ENCODE measurements at places on chromosomes 5 and 9.

DNA sequence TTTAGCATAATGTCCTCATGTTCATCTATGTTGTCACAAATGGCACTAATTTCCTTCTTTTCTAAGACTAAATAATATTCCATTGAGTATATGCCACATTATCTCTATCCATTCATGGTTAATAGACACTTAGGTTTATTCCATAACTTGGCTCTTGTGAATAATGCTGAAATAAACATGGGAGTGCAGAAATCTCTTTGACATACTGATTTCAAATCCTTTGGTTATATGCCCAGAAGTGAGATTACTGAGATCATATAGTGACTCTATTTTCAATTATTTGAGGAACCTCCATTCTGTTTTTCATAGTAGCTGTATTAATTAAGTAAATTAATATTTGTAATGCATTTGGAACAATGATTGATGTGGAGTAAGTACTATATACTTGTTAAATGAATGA lies 13.0 kb downstream of the SMIM3 start:
- DNase-seq = no peak

DNA sequence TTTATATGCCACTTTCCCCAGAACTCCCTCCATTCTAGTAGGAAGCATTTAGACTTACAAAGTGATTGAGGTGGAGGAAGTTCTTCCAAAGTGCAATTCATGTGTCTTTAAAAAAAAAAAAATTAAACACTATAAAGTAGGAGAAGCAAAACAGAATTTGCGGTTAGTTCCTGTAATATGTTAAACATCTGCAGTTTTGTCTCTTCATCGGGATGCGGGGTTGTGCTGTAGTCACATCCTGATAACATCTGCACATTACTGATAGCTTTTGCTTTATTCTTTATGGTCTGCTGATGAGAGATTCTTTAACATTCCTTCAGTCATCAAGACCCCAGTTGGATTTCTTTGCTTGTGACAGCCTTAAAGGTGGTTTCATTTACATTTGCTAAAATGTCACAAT lies 694.3 kb downstream of the NR2F1-AS1 start:
- no peak for DNase-seq

GRCh38 chr5:76223696-76224095 lies 140.5 kb downstream of the SV2C start:
- no peak for DNase-seq

DNA sequence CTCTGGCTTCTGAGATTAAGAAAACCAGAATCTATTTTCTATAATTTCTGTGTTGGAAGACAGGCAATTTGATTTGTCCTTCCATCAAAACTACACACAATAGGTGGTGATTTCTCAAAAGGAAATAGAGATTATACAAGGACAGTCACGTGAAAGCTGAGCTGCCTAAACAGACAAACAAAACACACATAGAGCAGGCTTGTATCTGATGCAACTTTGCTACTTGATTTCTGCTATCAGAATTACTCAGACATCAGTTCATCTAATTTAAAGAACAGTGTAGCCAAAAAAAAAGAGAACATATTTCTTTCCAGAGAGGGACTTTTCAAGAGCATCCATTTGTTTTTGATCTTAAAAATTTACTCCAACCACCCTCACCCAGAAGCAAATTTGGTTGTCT lies 2128.3 kb upstream of the C9orf72 start:
- no peak for DNase-seq

DNA sequence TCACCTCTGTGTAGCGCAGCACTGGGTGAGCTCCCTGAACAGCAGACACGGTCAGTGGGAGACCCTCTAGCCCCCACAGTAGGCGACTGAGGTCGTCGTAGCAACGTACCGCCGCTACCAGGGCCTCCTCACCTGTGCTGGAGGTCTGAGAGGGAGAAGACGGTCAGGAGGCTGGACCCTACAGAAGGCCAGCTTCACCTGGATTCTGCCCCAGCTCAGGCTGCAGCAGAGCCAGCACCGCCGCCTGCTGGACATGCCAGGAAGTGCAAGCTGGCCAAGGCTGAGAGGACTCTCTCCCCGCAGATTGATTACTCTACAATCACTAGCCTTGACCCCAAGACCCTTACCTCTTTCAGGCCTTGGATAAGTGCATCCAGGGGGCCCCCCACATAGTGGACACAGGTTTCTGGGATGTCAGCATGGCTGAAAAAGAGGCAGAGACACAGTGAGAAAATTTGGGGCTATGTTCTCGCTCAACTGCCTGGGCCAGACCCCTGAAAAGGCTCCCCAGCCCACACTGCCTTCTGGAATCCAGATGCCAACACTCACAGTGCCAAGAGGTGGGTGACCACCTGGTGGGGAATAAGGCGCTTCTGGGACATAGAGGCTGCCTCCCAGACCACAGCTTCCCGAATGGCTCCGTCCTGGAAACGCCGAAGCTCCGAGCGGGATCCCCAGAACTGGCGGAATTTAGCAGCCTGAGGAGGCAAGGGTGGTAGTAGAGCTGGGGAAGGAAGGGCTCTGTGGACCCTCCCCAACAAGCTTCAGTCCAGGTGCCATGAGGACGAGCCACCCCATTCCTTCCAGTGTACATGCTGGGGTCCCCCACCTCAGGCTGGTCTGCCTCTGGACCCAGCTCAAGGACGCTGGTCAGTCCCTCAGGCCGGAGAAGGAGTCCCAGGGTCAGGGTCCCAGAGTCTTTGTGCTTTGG lies 6.9 kb downstream of the NOL6 start:
- no peak for DNase-seq

GRCh38 chr5:135843571-135844337 lies 9.3 kb downstream of the SLC25A48 start:
- no peak for DNase-seq

GRCh38 chr5:139470821-139471300 lies at the start of gene SMIM33:
TSS of gene SMIM33 (plus strand) at chr5:139471004. CDS start at chr5:139471122, 118 bp downstream.
- DNase-seq = no peak

GRCh38 chr5:66144834-66145390 lies 812 bp downstream of the SREK1 start:
- no peak for DNase-seq

DNA sequence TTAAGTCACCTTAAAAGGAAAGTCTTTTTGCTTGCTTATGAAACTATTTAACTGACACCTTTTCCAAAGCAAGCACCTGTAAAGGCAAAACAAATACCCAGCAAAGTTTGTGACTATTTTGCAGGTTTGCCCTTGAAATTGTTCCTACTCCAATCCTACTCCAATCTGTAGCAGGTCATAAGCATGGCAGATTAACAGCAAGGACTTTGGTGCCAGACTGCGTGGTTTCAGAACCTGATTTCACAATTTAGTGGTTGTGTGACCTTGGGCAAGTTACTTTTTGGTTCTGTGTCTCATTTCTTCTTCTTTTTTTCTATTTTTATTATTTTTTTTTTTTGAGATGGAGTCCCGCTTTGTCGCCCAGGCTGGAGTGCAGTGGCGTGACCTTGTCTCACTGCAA lies 282.1 kb downstream of the RFX3 start:
- no peak for DNase-seq

- no peak for DNase-seq
These were observed 41.1 kb upstream of the PLEKHG4B start for GRCh38 chr5:50724-51499.

DNA sequence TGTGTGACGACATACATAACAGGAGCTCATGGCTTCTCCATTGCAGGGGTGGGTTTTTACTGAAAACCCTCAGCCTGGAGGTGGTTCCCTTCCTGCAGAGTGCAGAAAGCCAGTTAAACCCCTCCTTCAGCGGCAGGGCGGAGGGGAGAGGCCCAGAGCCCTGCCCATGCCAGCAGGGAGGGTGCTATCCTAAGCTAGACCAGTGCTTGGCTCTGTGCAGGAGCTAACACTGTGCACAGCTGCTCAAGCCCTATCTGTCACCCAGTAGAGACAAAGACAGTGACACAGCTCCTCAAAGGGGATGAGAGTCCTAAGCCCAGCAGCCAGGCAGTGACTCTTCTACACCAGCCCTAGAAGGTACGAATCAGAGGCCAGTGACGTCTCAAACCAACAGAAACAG lies 70.0 kb upstream of the ZSWIM6 start:
- no peak for DNase-seq

GRCh38 chr9:136648751-136649150 lies 14.0 kb upstream of the EGFL7 start:
- no peak for DNase-seq

GRCh38 chr9:133967024-133967741 lies 24.9 kb downstream of the VAV2 start:
- no peak for DNase-seq

DNA sequence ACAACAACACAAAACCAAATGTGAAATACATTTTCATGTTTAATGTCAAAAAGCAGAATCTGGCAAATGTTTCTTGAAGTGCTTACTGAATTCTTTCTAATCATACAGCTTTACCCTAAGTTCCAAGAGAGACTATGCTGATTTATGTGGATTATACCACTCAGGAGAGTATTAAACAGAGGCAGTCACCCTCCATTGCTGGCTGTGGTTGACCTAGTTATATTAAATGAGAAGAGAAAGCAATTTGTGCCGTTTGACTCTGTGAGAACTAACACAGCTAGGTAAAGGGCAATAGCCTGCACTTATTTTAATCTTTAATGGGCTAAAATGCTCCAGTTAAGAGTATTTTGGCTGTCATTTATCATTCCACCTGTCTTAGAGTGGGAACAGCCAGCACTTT lies 62.6 kb downstream of the ELL2 start:
- no peak for DNase-seq

GRCh38 chr5:142692321-142692894 lies 6.5 kb upstream of the FGF1 start:
- no peak for DNase-seq

GRCh38 chr5:52661903-52662595 lies 125.7 kb upstream of the ITGA1 start:
- no peak for DNase-seq

DNA sequence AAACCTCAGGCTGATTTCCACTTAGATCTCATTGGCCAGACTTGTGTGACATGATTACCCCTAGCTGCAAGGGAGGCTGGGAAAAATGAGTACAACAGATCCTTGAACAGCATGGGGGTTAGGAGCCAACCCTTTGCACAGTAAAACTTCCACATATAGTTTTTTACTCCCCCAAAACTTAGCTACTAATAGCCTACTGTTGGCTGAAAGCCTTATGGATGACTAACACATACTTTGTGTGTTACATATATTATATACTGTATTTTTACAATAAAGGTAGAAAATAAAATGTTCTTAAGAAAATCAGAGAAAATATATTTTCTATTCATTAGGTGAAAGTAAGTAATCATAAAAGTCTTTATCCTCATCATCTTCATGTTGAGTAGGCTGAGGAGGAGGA lies 217.4 kb downstream of the NMUR2 start:
- DNase-seq = no peak

DNA sequence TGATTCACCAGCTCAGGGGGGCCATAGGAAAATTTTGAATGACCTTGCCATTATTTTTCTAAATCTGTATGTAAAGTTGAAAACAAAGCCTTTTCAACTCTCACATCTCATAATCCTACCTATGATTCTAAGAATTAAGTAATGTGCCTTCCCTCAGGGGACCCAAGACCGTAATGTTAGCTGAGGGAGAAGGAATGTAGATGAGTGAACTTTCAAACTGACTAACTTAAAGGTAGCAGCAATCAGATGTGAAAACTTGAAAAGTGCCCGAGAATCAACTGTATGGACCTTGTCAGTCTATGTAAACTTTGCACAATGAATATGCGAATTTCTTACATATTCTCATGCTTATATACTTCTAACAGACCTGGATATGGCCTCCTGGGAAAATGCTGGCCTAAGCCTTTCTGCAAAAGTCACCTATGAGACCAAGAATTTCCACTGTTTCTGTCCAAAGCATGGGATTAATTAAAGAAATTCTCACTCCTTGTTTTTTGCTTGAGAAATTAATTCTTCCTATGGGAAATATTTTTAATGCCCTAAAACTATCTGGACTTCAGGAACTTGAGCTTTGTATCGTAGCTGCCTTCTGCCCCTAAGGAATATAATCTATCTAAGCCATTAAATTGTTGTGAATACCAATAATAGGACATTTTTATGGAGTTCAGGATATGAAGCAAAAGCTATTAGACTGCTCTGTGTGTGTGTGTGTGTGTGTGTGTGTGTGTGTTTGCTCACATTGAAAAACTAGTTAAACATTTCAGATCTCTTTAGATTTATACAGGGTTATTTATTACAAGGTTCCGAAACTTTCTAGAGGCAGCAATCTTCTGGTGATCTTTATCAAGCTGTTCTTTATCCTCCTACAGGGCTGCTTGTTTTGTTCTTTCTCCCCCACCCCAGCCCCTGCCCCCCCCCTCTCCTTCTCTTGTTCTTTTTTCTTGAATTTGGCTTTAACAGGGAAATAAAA lies 169.1 kb upstream of the CLINT1 start:
- no peak for DNase-seq

DNA sequence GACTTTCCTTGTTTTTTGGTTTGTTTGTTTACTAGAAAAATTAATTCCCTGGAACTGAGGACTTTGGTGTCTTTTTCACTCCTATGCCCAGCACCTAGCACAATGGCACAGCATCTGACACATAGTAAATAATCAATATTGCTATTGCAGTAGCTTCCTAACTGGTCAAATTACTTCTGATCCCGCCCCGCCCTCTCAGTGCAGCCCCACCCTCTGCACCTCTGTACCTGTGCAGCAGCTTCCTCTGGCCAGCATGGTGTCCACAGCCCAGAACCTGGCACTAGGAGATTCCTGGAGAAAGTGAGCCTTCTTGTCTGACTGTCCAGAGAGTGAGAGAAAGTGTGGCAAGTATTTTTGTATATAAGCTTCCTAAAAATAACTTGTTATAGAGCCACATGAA lies 343.2 kb downstream of the ZNF608 start:
- DNase-seq = no peak

- no peak for DNase-seq
These were observed 304.9 kb downstream of the TMEM167A start for GRCh38 chr5:82772281-82772680.

- DNase-seq = peak; percentile 6
These were observed 355 bp downstream of the TLE4 start for GRCh38 chr9:79572032-79572607.

DNA sequence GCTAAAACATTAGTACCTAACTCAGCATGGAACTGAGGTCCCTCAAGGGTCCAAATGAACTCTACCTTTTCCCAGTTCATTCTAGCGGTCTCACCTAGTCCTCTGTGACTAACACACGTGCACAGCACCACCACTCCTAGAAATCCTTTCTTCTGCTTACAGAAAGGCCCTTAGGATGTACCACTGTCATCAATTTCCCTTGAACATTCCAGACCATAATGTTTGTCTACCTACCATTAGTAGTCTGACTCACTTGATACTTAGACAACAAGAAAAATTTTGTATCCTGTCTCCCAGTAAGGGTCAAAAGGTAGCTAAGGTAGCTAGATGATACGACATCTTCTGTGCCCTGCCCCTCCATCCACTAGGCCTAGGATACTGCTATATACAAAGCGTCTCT lies 166.6 kb downstream of the TSSK1B start:
- no peak for DNase-seq

- DNase-seq = no peak
These were observed 25.9 kb downstream of the ERBIN start for GRCh38 chr5:65952259-65952658.

DNA sequence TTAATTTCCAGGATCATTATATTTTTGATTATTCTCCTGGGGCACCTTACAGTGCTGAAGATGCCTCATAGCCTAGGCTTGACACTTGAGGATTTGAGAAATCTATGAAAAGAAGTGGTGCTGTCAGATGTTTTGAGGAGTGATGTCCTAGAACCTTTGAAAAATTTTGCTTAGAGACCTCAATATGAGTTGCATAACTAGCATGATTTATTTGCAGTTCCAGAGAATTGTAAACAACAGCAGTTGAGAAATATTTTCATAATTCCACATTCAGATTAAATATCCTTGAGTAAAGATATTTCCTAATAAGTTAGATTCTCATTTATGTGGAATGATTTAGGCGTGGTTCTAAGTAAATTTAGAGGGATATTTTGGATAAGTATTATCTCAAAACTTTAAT lies 225.8 kb downstream of the ADAMTSL1 start:
- no peak for DNase-seq

Data from SK-N-MC (cell line).